ENCODE measurements at places on chromosomes 4 and X. TPM values are rescaled to one million over a fixed set of nuclear protein-coding genes. Genes with fewer than 3 reads are reported as not detected.

ARMCX1 gene
- 0.33 TPM for total RNA-seq

SPOCK3 gene
- 0.40 TPM for total RNA-seq

TECRL gene
- total RNA-seq, result not detected

SCML2 gene
- 6.6 TPM for total RNA-seq

ENPP6 gene
- not detected for total RNA-seq

MGAT4D gene
- not detected for total RNA-seq

LRP2BP gene
- 0.14 TPM for total RNA-seq

SFRP2 gene
- total RNA-seq, result not detected

ALB gene
- 0.19 TPM for total RNA-seq
